ENCODE measurements at places on chromosomes 11 and 22.
A peak's percentile ranks its signal among the peaks of the same experiment; 100 is the strongest.

GRCh38 chr11:122131126-122131525, 15.1 kb upstream of the BLID start:
- DNase-seq = no peak

DNA sequence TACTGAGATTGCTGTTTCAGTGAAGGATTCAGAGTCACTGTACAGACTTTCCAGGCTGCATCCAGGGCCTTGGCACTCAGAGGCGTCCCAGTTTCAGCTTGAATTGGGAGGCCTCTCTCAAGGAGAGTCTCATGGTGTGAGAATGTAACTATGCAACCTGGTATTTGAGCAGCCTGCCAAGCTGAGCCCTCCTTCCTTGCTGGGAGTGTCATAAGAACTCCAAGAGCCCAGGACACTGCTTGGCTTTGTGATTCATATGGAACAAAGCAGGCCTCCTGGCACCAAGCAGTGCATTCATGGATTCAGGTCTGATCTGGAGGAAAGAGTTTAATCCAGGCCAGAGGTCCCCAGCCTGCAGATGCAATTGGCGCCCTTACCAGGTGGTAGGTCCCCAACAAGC, 171.7 kb downstream of the DBX1 start:
- DNase-seq = peak; percentile 30

DNA sequence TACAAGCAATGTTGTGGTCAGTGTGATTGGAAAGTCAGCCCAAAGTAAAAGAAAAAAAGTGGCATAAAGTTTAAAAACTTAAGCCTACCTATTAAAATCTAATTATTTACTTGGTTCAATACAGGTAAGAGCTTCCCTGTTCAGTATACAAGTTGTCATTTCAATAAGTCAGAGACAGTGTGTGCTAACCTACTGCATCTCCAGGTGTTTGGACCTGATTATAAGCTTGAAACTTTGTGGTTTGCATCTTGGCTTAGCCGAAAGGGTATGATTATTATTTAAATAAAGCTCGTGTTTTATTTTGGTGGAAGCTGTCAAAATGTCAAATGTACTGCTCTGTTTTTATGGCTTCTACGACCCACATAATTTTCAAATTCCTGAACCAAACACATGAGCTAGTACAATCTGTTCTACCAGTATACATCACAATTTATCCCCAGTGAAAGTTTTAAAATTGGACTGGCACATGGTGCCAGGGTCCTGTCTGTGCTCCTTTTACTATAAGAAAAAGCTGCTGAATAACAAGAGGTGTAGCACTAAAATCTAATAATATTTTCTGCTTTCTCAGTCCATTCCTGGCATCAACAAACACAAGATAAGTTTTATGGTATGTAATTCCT, 103.9 kb upstream of the ANO3 start:
- no peak for DNase-seq

GRCh38 chr22:41934284-41935014, 7.8 kb upstream of the TNFRSF13C start:
- no peak for DNase-seq

GRCh38 chr11:131474947-131475346, 104.5 kb downstream of the NTM start:
- no peak for DNase-seq

GRCh38 chr11:107819361-107820014, 39.1 kb downstream of the SLC35F2 start:
- no peak for DNase-seq

GRCh38 chr11:38598418-38598817, 2000.4 kb upstream of the RAG2 start:
- no peak for DNase-seq

GRCh38 chr11:17839450-17839849, 104.9 kb downstream of the KCNC1 start:
- DNase-seq = no peak

GRCh38 chr22:21650280-21650679, 8.2 kb downstream of the SDF2L1 start:
- no peak for DNase-seq

GRCh38 chr11:131423688-131424087, 53.3 kb downstream of the NTM start:
- no peak for DNase-seq

DNA sequence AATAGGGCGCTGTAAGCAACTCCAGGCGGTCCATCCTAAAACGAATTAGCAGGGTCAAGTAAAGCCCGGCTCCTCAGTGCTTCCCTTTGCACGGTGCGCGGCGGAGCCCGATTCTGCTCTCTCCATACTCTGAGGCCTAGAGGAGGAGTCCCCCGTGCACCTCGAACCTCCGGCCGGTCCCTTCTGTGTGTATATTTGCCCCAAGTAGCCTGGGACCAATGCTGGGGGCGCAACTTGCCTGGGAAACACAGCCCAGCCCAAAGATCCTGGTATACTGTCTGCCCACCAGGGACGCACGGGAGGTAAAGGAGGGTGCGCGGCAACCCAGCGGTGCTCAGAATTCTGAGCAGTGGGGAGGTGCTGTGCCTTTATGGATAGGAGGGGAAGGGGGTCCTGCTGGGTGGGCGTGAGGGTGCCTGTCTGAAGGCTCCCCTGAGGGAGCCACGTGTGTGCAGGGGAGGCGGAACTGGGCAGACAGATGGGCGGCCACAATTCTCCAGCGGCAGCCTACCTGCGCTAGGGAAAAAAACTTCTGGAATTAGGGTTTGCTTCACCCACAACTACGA, 4.8 kb upstream of the TBX1 start:
- DNase-seq = no peak

- DNase-seq = no peak
These were observed 109.3 kb downstream of the GGTLC2 start for GRCh38 chr22:22753526-22754267.

DNA sequence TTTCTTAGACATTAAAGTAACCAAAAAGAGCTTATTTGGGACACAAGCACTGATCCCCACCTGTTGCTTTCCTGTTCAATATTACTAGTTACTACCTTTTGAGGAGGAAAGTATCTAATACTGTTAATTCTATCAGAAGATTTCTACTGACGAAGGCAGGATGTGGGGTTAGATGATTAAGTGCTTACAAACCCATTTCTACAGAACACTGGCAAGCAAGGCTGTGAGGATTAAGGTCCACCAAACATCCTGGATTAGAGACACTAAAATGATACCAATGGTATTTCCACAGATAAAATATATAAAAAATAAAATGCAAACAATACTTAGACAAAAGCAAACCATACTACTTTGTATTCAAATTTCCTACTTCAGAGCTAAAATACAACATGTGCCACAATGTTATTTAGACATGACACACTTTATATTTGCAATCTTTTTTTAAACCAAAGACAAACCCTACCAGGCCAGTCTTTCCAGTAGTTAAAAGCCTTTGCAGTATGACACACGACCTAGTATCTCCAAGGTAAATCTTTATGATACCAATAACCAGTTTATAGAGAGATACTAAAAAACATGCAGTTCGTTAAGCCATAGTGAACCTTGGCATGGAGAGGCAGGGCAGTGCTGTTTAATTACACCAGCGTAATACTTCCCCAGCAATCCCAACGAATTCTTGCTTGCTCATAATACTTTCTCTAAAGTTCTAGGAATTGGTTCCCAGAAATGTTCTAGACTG, 71.2 kb upstream of the TP53AIP1 start:
- DNase-seq = no peak

DNA sequence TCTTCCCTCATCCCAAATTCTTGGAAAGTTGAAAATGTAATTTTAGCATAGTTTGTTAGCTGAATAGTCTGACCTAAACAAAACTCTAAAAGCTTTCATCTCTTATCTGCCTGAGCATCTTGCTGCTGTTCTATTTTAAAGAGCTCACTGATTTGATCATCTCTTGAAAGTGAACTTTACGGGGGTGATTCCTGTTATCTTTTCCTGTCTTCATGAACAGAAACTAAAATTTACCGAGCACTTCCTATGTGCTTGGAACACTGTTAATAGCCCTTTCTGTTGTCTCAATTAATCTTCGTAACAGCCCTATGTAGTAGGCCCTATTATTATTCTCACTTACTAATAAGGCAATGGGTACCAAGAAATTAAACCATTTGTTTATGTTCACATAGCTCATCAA, 12.3 kb downstream of the AMOTL1 start:
- no peak for DNase-seq

- no peak for DNase-seq
These were observed 9.9 kb downstream of the KCNQ1OT1 start for GRCh38 chr11:2689651-2690575.

GRCh38 chr22:38272373-38273134, at the start of gene TMEM184B:
TMEM184B (minus strand) TSS chr22:38273010; CDS start chr22:38247961, 25,049 bp downstream.
- DNase-seq = no peak

- no peak for DNase-seq
These were observed 533 bp downstream of the SERGEF start for GRCh38 chr11:18012122-18012905.

GRCh38 chr22:20488946-20489345, 6.6 kb downstream of the KLHL22 start:
- no peak for DNase-seq

GRCh38 chr11:133277886-133278285, 254.4 kb downstream of the OPCML start:
- no peak for DNase-seq

- no peak for DNase-seq
These were observed 816.3 kb downstream of the BRD1 start for GRCh38 chr22:49011379-49011768.

DNA sequence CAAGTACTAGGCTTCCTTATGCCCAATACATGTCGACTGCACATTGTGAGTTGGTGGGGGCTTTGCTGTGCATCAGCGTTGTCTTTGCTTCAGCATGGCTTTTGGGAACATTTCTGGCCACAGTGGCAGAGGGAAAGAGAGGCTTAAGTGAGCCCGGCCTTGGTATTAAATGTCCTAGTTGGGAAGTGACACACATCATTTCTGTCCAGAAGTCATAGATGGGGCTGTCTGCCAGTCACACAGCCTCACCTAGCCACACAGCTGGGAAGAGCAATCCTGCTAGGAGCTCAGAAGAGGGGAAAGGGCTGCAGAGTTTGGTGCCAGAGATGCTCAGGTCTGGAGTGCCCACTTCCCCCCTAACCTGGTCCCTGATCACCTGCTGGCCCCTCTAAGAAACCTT, 27.6 kb downstream of the TREH start:
- DNase-seq = no peak

GRCh38 chr11:47099214-47099917, 77.3 kb downstream of the ARFGAP2 start:
- no peak for DNase-seq

DNA sequence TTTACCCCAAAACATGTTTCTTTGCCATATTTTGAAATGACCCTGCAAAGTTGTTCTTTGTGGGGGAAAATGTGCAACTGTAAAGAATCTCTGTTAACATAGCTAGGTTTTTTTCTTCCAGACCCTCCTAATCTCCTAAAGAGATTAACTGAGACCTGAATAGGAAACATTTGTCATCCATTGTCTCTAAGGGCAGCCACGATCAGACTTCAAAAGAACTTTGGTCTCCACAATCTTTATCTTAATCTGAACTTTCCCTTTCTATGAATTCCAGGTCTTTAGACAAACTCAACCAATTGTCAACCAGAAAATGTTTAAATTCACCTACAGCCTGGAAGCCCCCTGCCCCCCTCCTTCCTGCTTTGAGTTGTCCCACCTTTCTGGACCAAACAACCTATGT, 4.6 kb upstream of the LGALS12 start:
- no peak for DNase-seq

DNA sequence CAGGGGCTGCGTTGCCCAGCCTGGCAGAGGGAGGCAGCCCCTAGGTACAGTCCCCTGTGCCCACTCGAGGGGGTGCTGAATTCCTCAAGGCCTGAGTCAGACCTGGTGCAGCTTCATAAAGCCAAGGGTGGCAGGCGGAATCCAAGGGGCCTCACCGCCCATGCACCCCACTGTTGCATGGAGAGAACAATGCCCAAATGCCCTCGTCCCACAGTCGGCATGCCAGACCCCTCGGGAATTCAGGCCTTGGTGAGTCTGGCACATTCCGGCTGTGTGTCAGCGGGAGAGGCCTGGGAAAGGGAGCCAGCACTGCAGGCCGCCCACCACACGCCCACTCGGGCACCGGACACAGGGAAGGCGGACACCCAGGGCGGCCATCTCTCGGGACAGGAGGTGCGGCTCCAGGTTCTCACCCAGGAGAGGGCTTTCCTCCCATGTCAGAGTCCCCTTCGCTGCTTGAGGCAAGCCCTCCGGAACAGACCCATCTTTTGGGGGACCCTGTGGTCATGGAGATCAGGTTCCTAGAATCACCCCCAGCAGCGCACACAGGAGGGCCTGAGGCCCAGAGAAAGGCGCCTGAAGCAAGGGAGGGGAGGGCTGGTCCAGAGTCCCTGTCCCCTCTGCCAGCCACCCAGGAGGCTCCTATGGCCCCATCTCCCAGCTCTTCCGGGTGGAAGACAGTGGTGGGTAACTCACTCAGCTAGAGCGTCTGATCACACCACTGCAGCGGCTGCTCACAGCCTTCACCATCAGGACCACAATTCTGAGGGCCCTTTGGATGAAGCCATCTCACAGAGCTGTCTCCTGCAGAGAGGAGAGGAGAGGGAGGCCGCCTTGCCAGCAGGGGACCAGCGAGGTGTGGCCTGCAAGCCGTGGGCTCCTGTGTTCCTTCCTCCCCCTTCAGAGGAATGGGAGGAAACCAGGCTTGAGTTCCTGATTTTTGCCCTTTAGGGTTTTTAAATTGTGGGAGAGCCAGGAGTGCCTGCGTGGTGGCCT, 31.6 kb upstream of the KCNQ1OT1 start:
- DNase-seq = no peak

DNA sequence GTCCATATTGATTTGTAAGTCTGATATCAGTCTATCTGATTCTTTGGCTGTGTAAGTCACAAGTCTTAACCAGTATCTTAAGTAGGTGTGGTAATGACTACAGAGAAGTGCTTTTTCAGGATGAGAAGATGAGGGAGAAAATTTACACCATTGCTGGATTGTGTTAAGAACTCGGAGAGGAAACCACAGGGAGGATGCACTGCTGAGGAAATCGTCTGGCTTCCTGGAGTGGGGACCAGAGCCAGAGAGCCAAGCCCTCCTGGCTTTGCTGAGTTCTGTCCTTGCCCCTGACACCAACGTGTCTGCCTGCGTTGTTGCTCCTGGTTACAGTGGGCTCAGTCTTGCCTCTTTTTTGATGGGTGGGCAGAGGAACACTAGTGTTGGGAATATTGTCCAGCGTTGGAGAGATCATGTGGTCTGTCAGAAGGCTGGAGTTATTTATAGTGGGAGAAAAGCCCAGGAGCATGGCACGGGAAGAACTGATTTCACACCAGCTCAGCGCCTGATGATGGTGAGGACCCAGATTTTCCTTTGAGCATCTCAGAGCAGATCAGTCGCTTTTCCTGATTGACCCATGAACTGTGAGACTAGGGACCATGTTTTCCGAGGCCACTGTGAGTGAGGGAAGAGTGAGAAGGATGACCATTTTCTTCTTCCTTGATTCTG, 29.6 kb downstream of the MARK2 start:
- no peak for DNase-seq

DNA sequence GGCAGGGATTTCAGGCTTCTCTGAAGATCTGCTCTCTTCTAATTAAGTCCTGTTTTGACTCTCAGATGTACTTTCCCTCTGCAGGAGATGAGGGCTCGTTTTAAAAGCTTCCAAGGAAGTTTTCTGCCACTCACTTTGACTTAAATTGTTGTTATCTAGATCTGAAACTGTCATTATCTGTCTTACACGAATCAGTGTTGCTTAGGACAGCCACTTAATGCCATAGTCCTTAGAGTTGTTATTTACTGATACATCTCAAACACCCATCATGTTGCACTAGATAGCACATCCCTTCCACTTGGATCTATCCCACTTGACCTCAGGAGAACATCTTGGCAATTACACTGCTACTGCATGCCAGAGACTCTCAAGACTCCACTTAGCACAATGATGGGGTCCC, 86.9 kb upstream of the FAT3 start:
- DNase-seq = no peak

- no peak for DNase-seq
These were observed 49.5 kb downstream of the GAB4 start for GRCh38 chr22:16958475-16958874.

GRCh38 chr11:76148231-76148630, 58.1 kb downstream of the WNT11 start:
- DNase-seq = no peak
